Smooth muscle cell of the umbilical artery (primary cell): ENCODE measurements at places on chromosomes 11 and 22. TPM values are rescaled to one million over a fixed set of nuclear protein-coding genes. Genes with fewer than 3 reads are reported as not detected.

PATE2 gene
- 0.28 TPM in 1 of 2 replicates, not detected in the other for total RNA-seq

PATE4 gene
- not detected in 2 replicates for total RNA-seq

CHORDC1 gene
- 39.8 and 49.5 TPM in 2 replicates for total RNA-seq

KRTAP5-8 gene
- total RNA-seq, result not detected in 2 replicates

CASP5 gene
- not detected in 2 replicates for total RNA-seq

HEPHL1 gene
- under 0.01 and 0.09 TPM in 2 replicates for total RNA-seq

APOBEC3B gene
- total RNA-seq, result 0.30 and 2.8 TPM in 2 replicates
